ENCODE measurements at places on chromosomes 3 and 15.

- no peak for DNase-seq
Measured at GRCh38 chr3:57120040-57120439, 45.1 kb downstream of the IL17RD start.

DNA sequence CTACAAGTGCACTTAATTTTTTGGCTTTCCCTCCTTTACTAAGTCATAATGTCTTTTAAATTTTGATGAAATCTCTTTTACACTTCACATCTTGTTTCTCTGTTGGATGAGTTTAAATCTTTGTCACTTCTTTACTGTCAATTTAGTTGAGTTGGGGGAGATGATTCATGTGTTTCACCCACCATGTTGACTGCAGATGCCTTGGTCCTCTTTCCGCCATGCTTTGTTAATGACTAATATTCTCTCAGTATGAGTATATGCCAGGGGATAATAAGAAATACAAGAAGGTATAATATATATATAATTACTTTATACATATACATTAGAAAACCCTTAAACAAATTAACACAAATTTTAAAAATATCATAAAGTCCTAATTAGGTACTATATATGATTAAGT lies 149.7 kb upstream of the SPRED1 start:
- no peak for DNase-seq

GRCh38 chr3:168847291-168847883 lies 751.7 kb upstream of the GOLIM4 start:
- peak; percentile 51 for DNase-seq

- DNase-seq = no peak
Measured at GRCh38 chr3:7657214-7658112, 796.5 kb downstream of the GRM7 start.

- DNase-seq = peak; percentile 4
Measured at GRCh38 chr3:177640319-177640965, 443.2 kb upstream of the TBL1XR1 start.

- DNase-seq = no peak
Measured at GRCh38 chr3:37210230-37210629, 35.8 kb upstream of the LRRFIP2 start.

- no peak for DNase-seq
Measured at GRCh38 chr3:43363621-43364266, 77.4 kb downstream of the SNRK start.

DNA sequence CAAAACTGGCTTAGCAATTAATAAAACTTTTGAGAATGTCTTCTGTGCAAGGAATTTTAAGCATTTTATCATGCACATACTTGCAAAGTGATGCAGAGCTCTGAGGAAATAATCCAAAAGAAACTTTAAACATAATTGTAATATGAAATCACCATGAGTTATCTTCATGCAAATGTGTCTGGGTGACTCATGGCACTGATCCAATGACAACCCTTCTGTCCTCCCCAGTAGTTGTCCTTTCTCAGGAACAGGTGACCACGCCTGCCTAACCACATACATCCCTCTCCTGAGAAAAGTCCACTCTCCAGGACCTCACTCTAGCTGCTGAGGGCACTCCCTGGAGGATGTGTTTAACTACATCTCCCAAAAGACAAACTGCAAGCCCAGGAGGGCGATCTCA lies 530.6 kb upstream of the IL12A start:
- no peak for DNase-seq

DNA sequence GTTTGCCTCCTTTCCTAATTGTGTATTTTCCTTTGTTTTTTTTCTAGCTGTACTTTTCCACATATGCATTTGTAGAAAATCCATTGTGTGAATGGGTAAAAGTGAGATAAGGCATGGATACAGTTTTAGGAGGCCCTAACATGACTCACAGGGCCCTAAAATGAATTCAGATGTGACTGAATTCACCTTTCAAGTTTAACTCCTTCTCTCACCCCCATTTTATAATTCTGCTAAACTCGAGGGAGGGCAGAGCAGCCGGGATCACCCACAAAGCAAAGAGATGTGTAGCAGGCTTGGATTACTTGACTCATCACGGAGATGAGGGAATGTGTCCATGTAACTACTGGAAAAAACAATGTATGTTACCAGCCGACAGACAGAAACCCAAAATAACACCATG lies 59.9 kb downstream of the FOXP1 start:
- no peak for DNase-seq

GRCh38 chr3:98786364-98787006 lies 23.3 kb downstream of the ST3GAL6 start:
- no peak for DNase-seq

DNA sequence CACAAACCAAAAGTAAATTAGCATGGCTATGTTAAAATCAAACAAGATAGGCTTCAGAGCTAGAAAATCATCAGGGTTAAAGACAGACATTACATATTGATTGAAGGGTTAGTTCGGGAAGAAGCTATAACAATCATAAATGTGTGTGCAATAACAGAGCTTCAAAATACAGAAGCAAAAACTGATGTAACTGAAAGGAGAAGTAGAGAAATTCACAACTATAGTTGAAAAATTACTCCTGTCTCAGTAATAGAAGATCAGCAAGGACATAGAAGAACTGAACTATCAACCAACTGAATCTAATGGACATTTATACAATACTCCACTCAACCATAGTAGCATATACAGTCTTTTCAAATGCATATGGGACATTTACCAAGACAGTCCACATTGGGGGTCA lies 59.4 kb downstream of the MCTP2 start:
- no peak for DNase-seq

GRCh38 chr15:83769411-83769999 lies 115.6 kb downstream of the ADAMTSL3 start:
- DNase-seq = no peak

Measured in hematopoietic multipotent progenitor cell treated with erythropoietin and hydrocortisone succinate and interleukin-3 and kit ligand, for 8 days (in vitro differentiated cells).